Stimulated activated CD4-positive, alpha-beta T cell treated with anti-CD3 and anti-CD28 coated beads, Interleukin-1b, Interleukin-23, amount 100 ng/mL, for 1 hour (primary cell): ENCODE measurements at places on chromosomes 1 and 21.

GRCh38 chr1:160646711-160647328 is at the start of gene SLAMF1:
Gene SLAMF1 (minus strand): TSS chr1:160647044. CDS start chr1:160646945, 99 bp downstream.
- DNase-seq = no peak

GRCh38 chr1:152244576-152245273 is 20.7 kb upstream of the HRNR start:
- DNase-seq = no peak

DNA sequence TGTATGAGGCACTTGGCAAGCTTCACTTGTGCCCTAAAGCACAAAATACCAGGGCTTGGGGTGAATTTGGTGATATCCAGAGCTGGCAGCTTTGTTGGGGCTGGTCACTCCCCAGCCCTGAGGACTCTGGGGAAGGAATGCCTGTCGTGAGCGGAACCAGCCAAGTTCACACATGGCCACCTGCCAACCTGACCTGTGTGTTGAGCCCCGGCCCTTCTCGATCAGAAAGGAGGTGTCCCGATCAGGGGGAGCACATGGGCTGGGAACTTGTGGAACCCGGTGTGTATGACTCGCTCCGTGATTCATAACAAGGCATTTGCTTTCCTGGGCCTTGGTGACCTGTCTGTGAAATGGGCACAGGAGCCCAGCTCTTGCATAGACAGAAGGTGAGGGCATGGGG is 43.1 kb downstream of the AGPAT3 start:
- DNase-seq = no peak

DNA sequence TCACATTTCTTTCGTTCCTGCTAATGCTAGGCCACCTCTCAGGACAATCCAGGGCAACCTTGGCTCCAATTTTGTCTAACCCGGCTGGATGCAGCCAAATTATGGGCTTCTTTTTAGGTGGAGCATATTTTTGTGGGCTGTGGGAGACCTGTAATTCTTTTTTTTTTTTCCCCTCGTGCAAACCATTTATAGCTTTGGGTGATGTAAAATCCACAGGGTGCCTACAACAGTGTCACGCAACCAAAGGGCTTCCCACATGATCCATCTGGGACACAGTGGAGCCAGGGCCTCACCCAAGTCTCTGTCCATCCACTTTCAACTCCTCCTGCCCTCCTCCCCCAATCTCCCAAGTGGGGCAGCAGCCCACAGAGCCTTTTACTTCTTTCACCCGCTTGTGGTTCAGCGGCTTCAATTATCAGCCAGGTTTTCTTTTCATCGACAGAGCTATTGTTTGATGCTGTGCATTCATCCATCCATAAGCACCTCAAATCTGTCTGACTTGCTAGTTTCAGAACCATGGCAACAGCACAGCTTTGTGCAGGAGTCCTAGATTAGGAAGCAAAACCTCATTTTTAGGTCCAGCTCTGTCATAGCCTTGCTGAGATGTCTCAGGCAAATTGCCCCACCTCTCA is 10.0 kb upstream of the OVAAL start:
- no peak for DNase-seq

DNA sequence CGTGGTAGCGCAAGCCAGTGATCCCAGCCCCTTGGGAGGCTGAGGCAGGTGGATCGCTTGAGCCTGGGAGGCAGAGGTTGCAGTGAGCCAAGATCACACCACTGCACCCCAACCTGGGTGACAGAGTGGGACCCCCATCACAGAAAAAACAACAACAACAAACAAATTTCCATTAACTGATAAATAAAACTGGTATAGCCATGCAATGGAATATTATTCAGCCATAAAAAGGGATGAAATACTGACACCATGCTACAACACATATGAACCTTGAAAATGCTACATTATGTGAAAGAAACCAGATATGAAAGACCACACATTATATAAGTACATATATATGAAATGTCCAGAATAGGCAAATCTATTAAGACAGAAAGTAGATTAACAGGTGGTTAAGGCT is 12.0 kb downstream of the CLCC1 start:
- no peak for DNase-seq

- DNase-seq = no peak
Measured at GRCh38 chr1:11797525-11798216, 8.1 kb downstream of the MTHFR start.

DNA sequence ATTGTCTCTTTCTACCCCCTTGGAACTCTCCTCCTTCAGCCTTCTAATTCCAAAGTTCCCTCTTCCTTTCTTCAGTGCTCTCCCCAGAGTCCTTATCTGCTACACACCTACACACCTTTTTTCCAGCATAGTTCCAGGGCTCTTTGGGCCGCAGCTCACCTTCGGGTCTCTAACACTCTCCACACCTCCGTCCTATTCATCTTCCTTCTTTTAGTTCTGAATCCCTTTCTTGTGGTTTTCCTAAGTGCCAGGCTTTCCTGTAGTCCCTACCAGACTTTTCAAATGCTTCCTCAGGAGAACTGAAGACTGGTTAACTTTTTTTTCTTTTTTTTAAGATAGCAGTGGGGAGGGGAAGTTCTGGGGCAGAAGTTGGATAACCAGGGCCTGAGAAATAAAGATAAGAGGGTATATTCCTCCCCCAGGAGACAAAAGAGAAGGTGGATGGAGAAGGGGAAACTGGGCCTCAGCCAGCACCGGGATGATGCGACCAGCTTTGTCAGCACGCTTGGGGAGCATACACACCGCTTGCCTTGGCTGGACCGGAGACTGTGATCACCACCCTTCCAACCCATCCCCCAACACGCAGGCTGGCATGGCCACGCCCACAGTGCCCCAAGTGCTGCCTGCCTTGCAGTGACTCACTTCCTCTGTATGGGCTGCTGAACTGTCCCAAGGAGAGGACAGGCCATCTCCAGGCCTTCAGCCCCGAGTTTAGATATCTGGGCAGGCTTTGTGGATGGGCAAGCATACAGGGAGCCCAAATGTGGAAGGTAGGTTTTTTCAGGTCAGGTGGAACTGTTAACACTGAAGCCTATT is 2.5 kb upstream of the CERS2 start:
- peak; percentile 37 for DNase-seq

GRCh38 chr1:19391596-19391981 is 79.5 kb downstream of the SLC66A1 start:
- DNase-seq = no peak

- no peak for DNase-seq
Measured at GRCh38 chr1:169089776-169090175, 16.7 kb upstream of the ATP1B1 start.

DNA sequence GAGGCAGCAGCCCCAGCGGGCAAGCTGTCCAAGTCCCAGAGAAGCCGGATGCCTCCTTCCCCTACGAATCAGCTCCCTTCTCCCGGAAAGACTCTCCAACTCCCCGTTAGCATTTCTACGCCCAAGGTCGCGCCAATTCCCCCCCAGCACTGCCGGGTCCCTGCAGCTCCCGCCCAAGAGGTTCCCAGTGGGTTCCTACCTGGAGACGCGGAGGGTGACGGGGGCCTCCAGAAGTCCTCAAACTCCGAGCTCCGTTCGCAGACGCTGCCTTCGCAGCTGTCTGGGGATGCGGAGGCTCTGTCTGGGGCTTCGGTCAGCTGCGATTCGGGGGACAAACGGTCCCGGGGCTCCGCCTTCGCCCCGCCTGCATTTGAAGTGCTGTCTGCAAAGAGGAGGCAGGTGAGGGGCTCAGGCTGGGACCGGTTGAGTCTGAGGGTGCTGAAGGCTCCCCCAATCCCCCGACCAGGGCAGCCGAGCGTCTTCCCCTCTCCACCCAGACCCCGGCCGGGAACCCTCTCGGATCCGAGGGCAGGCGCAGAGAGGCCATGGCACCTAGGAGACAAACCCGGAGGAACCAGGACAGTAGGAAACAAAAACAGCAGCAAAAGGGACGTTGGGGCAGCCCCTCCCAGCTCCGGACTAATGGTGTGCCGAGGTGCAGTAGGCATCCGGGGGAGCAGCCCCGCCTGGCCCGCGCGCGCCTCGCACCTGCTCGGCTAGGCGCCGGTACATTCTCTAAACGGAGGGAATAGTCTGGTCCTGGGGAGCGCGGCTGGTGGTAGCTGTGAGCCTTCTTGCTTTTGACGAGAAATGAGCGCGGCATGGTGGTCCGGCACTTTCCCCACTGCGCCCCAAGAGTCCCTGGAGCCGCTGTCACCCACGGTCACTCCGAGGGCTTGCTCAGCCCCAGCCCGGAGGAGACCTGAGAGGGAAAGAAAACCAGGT is 3.8 kb downstream of the GFI1 start:
- DNase-seq = no peak

GRCh38 chr1:20076710-20077461 is 6.9 kb downstream of the PLA2G5 start:
- DNase-seq = no peak
